Karpas-422 (cell line): ENCODE measurements at places on chromosomes 1 and 21. TPM values are rescaled to one million over a fixed set of nuclear protein-coding genes. Genes with fewer than 3 reads are reported as not detected.

DNA sequence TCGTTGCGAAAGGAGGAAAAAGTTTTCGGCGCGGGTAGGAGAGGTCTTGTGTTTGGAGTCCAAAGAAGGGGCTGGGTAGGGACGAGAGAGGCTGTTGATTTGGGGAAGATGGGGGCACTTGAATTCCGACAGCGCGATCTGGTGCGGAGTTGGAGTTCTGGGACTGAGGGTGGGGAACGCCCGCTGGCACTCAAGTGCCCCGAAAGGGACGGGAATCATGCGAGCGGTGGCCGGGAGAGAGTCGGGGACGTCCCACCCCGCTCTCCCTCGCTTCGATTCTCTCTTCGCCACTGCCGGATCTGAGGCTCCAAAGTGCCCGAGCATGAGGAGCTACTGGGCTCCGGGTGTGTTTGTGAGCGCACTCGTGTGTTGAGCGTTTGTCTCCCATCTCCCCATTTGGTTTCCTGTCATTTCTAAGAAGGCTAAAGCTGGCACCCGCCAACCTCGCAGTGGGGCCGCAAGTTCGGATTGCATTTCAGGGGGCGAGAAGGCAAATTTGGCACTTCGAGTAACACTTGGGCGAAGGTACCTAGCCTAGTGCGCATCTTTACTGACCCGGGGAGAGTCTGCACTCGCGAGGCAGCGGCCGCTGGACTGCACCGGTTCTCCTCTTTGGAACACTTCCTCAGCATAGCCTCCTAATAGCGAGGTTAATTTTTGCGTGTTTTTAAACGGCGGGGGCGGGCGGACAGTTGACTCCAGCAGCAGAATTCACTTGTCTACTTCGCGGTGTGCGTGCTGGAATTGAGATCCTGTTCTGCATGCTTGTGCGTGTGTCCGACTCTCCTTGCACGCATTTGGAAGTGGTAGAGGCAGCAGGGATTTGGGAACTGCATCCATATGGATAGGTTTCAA lies 1.2 kb downstream of the CHRM3 start:
- no peak for DNase-seq

- no peak for DNase-seq
Observed at GRCh38 chr1:50103615-50104081, 5.1 kb upstream of the ELAVL4 start.

Gene KCNJ9
- total RNA-seq: not detected in 2 replicates

DNA sequence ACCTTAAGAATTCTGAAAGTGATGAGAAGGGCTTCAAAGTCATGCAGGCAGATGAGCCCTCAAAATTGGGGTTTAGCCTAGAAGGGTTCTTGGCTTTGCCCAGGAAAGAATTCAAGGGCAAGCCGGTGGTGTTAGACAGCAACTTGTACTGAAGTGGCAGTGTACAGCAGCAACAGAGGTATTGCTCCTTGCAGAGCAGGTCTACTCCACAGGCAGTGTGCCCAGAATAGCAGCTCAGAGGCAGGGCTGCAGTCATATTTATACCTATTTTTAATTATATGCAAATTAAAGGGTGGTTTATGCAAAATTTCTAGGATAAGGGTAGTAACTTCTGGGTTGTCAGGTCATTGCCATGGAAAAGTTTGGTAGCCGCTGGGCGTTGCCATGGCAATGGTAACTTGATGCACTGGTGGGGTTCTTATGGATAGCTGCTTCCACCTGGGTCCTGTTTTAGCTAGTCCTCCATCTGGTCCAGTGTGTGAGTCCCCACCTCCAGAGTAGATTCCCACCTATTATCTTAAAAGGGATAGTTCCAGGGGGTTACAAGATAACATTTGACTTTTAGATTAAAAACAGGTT lies 57.9 kb upstream of the CR2 start:
- no peak for DNase-seq

Gene TFF2
- not detected in 2 replicates for total RNA-seq

Gene SPRR4
- total RNA-seq: not detected in 2 replicates

DNA sequence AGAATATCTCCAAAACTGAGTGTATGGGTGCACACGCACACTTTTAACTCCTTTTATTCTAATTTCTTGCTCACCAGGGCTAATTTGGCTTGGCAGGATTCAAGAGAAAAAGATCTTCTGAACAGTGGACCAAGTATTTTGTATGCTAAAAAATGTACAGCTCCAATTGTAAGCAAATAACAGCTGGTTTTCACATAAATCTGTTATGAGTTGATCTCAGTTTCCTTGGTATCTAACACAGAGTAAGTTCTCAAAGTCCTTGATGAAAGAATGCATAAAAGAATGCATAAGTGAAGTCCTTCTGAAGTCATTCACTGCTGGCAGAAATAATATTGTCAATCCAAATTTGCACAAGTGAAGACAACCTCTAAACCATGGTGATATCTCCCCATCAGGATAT lies 213.0 kb downstream of the OMA1 start:
- DNase-seq: no peak

- no peak for DNase-seq
Observed at GRCh38 chr1:156165083-156165482, 11.7 kb downstream of the SEMA4A start.

GRCh38 chr1:31548907-31549808 lies 27.2 kb upstream of the TINAGL1 start:
- peak; percentile 96 for DNase-seq

DNA sequence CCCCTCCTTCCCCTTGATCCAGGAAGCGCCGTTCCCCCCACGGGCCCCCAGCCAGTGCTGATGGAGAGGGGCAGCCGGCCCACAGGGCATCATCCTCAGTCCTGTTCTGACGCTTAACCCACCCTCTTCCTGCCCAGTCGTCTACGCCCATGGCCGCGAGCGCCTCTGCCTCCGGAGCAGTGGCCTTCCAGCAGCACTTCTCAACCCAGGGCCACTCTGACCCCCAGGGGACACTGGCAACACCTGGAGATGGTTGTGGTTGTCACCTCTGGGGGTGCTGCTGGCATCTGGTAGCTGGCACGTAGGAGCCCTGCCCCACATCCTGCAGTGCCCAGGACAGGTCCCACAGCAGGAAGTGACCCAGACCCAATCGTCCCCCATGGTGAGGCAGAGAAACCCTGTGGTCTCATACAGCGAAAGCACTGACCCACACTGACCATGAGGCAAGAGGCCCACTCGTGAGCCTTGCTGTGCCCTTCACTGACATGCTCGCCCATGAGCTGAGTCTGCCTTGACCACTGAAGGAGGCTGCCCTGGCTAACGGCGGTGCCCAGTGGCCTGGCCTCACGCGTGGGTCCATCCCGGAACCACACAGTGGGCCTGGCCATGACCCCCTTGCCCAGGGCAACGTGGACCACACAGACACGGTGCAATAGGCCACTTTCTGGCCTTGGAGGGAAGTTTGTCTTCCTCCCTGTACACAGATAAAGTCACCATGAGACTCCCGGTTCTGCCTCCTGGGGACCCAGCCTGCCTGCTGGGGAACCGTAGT lies 96.8 kb upstream of the ARHGEF16 start:
- no peak for DNase-seq

DNA sequence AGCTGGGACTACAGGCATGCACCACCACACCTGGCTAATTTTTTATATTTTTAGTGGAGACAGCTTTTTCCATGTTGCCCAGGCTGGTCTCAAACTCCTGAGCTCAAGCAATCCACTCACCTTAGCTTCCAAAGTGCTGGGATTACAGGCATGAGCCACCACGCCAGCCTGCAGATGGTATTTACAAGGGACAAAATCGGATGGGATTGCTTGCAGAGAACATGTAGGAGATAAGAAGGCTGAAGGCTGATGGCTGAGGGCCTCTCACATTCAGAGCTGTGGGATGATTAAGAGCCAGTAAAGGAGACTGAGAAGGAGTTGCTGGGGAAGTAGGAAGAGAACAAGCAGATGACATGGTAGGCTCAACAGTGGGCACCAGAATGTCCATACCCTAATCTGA lies 24.0 kb upstream of the QSOX1 start:
- DNase-seq: no peak

Gene BMP8A
- total RNA-seq: not detected in 2 replicates
